ENCODE measurements at places on chromosomes 11 and 22.
A peak's percentile ranks its signal among the peaks of the same experiment; 100 is the strongest.

- DNase-seq, result peak; percentile 53
These were observed 31.0 kb downstream of the MCM5 start for GRCh38 chr22:35430897-35431322.

- no peak for DNase-seq
These were observed 114.9 kb downstream of the ETS1 start for GRCh38 chr11:128472128-128473089.

GRCh38 chr11:12180257-12181205 is 70.1 kb downstream of the MICAL2 start:
- no peak for DNase-seq

DNA sequence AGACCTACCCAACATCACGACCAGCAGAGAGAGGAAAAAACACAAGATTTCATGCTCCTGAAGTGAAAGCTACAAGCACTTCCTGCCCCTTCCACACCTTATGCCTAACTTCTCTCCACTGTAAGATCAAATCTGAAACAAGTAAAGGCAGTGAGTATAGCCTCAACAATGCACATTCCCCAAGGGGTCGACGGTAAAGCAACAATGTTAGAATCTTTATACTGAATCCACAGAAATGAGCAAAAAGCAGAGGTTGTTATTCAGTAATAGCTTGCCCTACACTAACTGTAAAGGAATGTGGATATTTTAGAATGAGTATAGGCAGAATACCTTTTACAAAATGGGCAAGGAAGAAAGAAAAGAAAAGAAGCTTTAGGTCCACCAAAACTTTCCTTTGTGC is 15.6 kb downstream of the ARFGAP3 start:
- DNase-seq, result no peak

DNA sequence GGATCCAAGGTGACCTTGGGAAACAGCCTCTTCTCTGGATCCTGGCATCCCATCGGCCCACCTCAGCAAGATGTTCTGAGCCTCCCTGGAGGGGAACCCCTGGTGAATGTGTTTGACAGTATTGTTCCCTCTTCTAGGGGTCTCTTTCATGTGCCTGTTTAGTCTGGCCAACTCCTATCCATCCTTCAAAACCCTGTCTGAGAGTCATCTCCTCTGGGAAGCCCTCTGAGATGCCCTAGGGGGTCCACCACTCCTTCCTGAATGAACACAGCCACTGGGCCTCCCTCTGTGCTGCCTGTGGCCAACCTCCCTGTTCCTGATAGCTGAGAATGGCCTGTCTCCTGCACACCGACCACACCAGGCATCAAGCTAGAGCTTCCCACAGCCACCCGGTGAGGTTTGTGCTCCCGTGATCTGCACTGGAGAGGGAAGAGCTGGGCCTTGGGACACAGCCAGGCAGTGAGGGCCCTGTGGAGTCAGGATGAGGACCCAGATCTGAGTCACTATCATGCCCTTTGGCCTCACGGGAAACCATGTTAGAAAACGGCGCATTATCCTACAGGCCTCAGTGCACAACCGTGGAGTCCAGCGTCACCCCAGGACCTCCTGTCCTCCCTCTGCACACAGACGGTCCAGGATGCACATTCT is 8.8 kb downstream of the WNT7B start:
- DNase-seq, result no peak

- DNase-seq, result no peak
These were observed at the start of gene OR6A2 for GRCh38 chr11:6799402-6799801. Gene OR6A2, minus strand, starts transcription at chr11:6799689. Its CDS starts 3,981 bp downstream, at chr11:6795708.

DNA sequence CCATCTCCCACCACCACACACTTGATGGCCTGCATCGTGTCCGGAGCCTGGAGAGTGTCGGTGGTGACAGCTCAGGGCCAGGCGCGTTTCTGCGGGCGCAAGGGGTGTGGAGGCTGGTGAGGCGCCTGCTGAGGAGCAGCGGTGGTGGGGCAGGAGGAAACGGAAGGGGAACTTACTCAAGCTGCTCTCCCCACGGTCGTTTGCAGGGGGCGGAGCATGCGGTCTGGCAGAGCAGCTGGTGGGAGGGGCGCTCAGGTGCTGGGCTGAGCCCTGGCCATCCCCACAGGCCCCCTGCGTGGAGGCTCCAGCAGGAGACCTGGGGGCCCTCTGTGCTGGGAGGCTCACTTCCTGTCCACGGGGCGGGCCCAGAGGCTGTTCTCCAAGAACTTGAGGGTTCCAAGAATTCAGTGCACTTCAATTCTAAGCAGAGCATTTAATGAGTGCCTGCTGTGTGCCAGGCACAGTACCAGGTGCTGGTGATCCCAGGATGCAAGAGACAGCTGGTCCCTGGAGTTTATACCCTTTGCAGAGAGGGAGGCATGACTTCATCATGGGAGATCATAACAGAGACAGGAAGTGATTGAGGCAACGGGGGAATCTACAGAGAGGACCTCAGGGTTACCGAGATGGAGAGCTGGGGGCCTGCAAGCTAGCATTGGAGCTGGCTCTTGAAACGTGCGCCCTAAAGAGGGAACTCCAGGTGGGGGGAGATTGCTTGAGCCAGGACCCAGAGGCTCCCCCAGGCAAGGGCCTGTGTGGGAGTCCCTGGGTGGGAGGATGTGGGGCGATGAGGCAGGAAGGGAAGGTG is at the start of gene RAC2:
Gene RAC2 (minus strand): TSS at position 156 of the 808 bp plus-strand sequence. CDS start 121 bp downstream, at position 35.
- peak; percentile 78 for DNase-seq

GRCh38 chr11:17859552-17859951 is 125.0 kb downstream of the KCNC1 start:
- no peak for DNase-seq

DNA sequence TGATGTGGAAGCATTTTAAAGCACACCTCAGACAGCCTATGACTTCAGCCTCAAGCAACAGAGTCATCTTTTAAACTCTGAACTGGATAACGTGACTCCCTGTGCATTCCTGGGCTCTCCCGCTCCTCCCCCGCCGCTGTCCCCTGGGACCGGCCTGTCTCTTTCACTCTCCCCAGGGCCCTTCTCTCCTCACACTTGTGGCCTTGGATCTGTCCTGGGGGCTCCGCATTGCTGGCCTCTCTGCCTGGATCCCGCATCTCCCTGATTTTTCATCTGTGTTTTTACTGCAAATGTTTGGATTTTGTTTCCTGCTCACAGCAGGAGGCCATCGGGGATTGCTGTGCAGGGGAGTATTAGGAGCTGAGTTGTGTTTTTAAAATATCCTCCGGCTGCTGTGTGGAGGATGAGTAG is 15.4 kb downstream of the C11orf24 start:
- no peak for DNase-seq

GRCh38 chr11:83238111-83238510 is 44.6 kb downstream of the ANKRD42 start:
- no peak for DNase-seq

DNA sequence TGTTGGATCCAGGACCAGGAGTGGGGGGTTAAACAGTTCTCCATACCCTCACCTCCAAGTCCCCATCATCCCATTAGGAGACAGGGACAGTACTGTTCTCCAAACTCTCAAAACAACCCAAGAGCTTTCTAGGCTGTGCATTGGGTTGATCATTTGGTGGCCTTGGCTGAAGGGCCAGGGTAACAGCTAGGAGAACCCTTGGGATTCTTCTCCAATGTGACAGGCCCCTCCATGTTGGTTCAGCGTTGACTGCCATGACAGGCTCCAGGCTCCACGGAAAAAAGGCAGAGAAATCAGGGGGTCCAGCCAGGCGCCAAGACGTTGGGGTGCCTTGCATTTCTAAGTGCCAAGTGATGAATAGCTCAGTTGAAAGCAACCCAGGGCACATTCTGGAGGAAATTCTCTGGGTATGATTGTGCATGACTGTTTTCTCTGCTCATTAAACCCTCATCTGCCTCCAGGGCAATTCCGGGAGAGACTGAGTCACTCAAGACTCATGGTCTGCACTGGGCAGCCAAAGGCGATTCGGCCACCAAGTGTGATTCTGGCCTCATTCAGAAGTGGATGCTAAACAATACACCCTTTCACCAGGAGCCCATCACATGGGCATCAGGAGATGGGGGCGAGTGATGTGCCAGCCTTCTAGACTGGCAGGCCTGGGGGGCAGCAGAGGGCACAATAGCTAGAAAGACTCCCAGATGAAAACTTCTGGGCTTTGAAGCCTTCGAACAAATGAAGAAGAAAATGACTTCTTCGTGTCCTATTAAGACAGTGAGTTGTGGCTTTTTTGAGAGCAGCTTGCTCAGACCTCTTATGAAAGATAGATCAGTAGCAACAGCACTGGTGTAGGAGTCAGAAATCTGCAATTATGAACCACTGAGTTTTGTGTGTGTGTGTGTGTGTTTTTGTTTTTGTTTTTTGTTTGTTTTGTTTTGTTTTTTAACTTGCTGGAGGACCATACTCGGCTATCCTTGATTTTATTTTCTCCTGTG is 27.7 kb downstream of the CD44 start:
- no peak for DNase-seq

DNA sequence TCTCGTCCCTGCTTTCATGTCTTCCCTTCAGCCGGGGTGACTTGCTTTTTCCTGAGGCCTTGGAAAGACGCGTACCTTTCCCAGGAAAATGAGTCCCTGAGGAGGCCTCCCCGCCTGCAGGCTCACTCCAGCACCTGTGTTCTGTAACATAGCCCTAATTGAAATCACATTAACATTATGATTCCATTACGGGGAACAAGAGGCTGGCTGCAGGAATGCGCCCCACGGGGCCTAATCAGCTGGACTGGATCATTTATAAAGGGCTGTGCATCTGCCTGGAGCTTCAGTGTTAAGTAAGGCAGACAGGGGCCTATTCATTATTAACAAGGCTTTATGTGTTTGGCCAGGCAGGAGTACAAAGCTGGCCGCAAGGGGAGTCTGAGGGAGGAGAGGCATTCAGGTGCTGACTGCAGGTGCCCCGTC is 41.9 kb upstream of the TSPAN18 start:
- no peak for DNase-seq

- DNase-seq, result no peak
These were observed 48.6 kb downstream of the MTNR1B start for GRCh38 chr11:93017821-93018690.

GRCh38 chr11:67270256-67271204 is 4.3 kb downstream of the GRK2 start:
- DNase-seq, result peak; percentile 42

- DNase-seq, result no peak
These were observed 10.9 kb downstream of the SRPRA start for GRCh38 chr11:126257764-126258163.

- no peak for DNase-seq
These were observed 14.9 kb downstream of the SAMM50 start for GRCh38 chr22:43969989-43970755.

DNA sequence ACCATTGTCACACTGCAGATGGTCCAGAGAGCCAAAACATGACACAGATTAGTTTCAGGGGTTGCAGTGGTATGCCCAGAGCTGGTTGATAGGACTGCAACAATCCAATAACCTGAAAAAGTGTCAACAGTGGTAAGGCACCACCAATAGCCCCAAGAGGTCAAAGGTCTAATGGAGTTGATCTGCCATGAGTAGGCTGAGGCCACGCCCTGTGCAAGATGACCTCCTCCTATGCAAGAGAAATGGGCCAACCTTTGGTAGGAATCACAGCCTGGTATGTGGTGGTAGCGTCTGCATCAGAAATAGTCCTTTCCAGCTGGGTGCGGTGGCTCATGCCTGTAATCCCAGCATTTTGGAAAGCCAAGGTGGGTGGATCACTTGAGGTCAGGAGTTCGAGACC is 19.6 kb downstream of the GUCD1 start:
- no peak for DNase-seq

DNA sequence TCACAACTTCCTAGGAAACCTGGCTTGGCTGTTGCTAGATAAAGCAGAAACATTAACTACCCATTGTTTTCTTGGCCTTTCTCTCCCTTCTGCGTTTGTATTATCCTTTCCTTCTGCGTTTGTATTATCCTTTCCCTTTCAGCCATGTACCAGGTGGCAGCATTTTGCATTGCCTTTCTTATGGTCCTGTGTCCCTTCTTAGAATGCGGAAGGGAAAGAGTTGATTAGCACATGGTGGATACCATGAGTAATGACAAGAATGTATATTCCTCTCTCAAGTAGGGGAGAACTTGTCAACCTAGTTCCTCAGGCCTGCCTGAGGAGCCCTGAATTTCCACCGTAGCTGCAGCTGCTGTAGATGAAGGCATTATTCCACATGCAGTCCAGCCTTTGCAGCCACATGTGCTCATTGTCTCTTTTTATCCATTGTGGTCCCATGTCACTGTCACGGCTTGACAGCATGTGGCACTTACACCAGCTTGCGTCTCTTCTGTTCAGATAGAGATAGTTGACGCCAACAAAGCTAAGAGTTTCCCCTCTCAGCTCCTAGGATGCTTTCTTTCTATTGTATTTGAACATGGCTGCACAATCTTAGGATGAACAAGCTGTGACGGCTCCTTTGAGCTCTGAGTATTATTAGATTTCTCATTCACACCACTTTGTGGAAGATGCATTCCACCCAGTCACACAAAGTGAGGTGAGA is 44.8 kb downstream of the SLN start:
- DNase-seq, result no peak

- DNase-seq, result no peak
These were observed 5.0 kb upstream of the BEST1 start for GRCh38 chr11:61945191-61945590.

DNA sequence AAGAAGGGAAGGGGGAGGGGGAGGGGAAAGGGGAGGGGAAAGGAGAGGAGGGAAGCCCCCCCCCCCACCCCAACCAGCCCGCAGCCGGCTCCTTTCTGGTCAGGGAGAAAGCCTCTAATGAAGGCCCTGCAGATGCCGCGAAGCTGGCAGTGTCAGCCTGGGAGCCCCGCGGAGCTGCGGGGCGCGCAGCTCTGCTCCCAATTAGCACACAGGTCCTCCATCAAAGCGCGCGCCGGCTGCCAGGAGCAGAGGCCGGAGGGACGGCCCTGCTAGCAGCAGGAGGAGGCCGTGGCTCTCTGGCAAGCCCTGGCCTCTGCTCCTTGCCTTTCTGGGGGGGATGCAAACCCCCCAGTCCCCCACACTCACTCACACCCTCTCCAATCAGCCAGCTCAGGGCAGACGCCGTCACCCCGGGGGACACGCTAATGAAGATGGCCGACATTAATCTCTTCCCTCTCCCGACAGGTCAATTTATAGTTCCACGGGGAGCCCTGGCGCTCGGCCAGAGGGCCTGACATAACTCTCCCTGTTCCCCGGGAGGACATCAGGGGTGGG is 70.5 kb upstream of the TCF20 start:
- DNase-seq, result no peak

DNA sequence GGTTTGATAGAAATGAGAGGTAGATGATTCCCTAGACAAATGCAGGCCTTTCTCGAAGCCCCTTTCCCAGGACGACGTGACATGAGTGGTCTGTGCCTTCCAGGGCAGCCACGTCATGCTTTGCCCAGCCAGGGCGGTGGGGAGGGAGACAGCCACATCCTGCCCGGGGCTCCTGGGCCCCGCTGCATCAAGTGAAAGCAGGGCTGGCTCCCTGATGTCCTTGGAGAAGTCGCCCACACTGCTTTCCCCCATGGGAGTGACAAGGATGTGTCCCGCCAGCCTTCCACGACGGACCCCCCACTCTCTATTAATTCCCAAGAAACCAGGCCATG is 13.2 kb downstream of the PPARA start:
- no peak for DNase-seq

GRCh38 chr22:30375312-30375849 is 11.8 kb downstream of the RNF215 start:
- DNase-seq, result no peak

- no peak for DNase-seq
These were observed 495.6 kb upstream of the LRRC4C start for GRCh38 chr11:41955066-41955465.
